GM23338 (cell line): ENCODE measurements at places on chromosomes 12 and 14.
A peak's percentile ranks its signal among the peaks of the same experiment; 100 is the strongest.

DNA sequence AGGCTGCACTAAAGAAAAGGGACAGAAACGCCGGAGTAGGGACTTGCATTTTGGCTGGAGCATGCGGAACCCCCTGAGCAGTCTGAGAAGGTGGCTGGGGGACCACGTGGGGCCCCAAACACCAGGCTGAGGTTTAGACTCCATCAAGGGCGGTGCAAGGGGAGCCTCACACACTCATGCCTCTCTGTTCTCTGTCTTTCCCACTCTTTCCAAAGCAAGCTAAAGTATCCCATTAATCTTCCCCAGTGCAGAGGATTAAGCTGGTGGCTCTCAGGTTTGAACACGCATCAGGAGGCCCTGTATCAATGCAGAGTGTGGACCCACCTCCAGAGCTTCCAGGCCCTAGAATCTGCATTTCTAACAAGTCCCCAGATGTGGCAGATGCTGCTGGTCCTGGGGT is 13.5 kb downstream of the CCDC197 start:
- no peaks in the 10 kb centered on the region for H3K4me1 ChIP-seq
- no peaks in the 10 kb centered on the region for H3K36me3 ChIP-seq
- H3K27me3 ChIP-seq: no peaks in the 10 kb centered on the region
- no peak overlapping the region for H3K27ac ChIP-seq
- no peak overlapping the region for H3K4me3 ChIP-seq
- DNase-seq: no peak

- no peak overlapping the region for H3K4me3 ChIP-seq
- H3K27ac ChIP-seq: no peak overlapping the region
- no peak for DNase-seq
- H3K27me3 ChIP-seq: no peaks in the 10 kb centered on the region
- no peaks in the 10 kb centered on the region for H3K36me3 ChIP-seq
- H3K4me1 ChIP-seq: no peaks in the 10 kb centered on the region; the same call in 1 of the 2 replicates
Measured at GRCh38 chr12:111249018-111249370, 119.9 kb downstream of the PHETA1 start.

DNA sequence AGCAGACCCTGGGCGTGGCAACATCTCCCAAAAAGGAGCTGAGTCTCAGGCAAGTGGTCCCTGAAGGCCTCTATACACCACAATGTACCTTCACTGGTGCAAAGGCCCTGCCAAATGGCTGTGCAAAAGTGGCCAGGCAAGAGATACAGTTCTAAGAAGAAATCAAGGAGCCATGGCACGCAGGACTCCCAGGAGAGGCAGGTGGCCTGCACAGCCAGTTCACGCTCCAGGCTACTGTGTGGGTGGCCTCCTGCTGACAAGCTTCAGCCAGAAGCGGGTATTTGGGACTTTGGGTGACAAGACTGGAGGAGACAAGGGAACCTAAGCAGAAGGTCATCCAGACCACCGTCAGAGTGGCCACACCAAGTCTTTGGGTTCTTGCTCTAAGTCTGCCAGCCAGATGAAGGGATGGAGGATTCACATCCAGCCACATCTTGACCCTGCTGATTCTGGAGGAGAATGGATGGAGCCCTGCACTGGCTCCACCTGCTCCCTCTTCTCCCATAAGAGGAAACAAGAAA is 20.5 kb upstream of the ZFP36L1 start:
- no peak overlapping the region for H3K4me3 ChIP-seq
- peaks cover 50% of the 10 kb centered on the region for H3K4me1 ChIP-seq
- H3K27me3 ChIP-seq: peaks cover 4% of the 10 kb centered on the region; the same call in 1 of the 2 replicates
- no peaks in the 10 kb centered on the region; the same call in 1 of the 2 replicates for H3K36me3 ChIP-seq
- H3K27ac ChIP-seq: 0 out of 2 replicates have a peak overlapping the region, but pooled peaks have one; percentile 9

DNA sequence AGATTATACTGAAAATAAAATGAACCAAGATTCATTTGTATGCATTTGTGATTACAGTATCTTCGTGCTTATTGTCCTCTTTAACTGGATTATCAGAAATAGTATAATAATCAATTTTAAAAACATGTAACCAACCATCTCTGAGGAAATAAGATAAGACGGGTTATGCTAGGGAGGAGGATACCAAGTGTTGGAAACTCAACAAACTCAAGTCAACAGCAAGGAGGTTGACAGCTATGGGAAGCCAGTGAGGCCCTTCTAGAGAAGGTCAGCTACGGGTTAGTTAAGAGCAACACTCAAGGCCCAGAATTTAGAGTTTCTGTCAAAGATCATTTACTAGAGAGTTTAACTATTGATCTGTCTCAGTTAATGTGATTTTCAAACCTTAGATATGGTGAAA is 137.2 kb downstream of the PDZRN4 start:
- DNase-seq: no peak
- H3K4me3 ChIP-seq: no peak overlapping the region
- H3K36me3 ChIP-seq: no peaks in the 10 kb centered on the region
- no peaks in the 10 kb centered on the region for H3K27me3 ChIP-seq
- H3K4me1 ChIP-seq: peaks cover 5% of the 10 kb centered on the region; the same call in 1 of the 2 replicates

DNA sequence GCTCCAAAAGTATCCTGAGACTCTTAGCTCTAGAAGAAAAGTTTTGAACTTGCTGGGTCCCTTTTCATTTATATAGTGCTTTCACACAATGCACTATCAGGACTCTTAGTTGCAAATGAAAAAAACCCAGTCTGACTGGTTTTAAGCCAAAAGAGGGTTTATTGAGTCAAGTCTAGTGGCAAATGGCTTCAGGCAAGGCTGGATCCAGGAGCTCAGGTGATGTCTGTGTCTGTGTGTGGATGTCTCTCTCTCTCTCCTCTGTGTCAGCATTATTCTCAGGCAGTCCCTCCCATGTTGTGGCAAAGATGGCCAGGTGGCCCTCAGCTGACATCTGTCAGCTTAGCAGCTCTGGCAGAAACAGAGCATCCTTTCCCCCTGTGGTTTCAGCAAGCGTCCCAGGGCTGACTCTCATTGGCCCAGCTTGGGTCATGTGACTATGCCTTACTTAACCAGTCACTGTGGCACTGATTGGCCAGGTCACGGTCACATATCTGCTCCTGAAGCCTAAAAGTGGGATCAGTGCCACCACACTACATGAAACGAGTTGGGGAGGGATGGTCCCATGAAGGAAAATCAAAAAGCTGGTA is 6.2 kb downstream of the TMEM120B start:
- no peaks in the 10 kb centered on the region for H3K27me3 ChIP-seq
- DNase-seq: no peak
- H3K27ac ChIP-seq: no peak overlapping the region
- no peaks in the 10 kb centered on the region for H3K36me3 ChIP-seq

GRCh38 chr12:94333396-94333795 is 126.3 kb downstream of the CEP83 start:
- DNase-seq: no peak
- H3K27ac ChIP-seq: no peak overlapping the region
- H3K27me3 ChIP-seq: no peaks in the 10 kb centered on the region
- H3K36me3 ChIP-seq: no peaks in the 10 kb centered on the region
- H3K4me3 ChIP-seq: no peak overlapping the region

DNA sequence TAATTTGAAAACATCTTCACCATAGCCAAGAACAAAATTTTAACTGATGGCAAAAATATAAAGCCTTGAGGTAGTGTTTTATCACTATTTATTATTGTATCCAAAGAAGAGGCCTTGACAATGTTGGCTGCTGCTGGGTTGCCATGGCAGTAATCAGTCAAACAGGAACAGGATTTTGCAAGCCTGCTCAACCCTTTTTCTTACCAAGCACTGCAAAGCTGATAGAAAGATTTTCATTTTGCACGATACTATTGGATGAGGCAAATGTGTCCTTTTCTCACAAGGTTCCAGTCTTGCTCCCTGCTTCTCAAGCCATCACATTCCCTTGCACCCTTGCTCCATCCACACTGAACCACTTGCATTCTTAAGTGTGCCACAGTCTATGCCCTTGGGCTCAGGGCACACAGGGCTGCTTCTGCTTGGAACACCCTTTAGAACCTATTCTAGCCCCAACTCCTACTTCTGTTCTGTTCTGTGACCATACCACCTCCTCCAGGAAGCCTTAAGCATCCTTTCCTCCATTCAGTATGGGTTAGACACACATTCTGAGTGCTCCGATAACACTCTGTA is 76.5 kb upstream of the AMIGO2 start:
- H3K4me1 ChIP-seq: peaks cover 4% of the 10 kb centered on the region; the same call in 1 of the 2 replicates
- H3K4me3 ChIP-seq: no peak overlapping the region
- no peaks in the 10 kb centered on the region for H3K36me3 ChIP-seq
- no peak overlapping the region for H3K27ac ChIP-seq

GRCh38 chr12:112447106-112447505 is 28.4 kb downstream of the PTPN11 start:
- H3K27me3 ChIP-seq: no peaks in the 10 kb centered on the region
- DNase-seq: no peak
- no peaks in the 10 kb centered on the region for H3K4me1 ChIP-seq
- H3K27ac ChIP-seq: no peak overlapping the region

GRCh38 chr14:25477316-25478098 is 427.6 kb upstream of the STXBP6 start:
- 0 out of 2 replicates have a peak, but pooled peaks cover under 1% of the 10 kb centered on the region for H3K4me1 ChIP-seq
- no peak overlapping the region for H3K27ac ChIP-seq
- H3K27me3 ChIP-seq: no peaks in the 10 kb centered on the region
- DNase-seq: peak; percentile 13

DNA sequence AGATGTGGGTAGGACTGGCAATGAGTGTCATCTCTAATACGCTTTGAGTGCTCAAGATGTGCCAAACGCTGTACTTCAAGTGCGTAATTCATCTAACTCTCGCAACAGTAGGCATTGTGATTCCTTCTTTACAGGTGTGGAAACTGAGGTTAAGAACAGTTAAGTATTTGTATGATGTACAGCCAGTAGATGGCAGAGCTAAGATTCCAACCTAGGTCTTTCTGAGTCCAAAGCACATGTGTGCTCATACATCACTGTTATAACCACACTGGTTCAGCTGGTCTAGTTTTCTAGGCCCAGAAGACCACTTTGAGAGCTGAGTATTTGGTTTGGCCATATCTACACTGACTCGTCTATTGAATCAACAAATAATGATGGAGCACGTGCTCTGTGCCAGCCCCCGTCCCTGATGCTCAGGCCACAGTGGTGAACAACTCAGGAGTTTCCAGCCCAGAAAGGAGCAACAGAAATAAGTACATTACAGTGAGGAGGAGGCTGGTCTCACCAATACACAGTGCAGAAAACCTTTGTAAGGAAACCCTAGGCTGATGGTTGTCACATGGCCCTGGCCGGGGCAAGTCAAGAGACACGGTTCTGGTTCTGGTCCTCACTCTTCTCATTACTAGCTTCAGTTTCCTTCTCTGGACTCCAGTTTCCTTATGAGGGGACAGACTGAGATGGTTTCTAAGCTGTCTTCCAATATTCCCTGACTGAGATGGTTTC is 69.3 kb upstream of the SCN8A start:
- H3K4me1 ChIP-seq: no peaks in the 10 kb centered on the region
- H3K4me3 ChIP-seq: no peak overlapping the region
- DNase-seq: no peak
- H3K27me3 ChIP-seq: no peaks in the 10 kb centered on the region
